ENCODE measurements at places on chromosomes 5 and 9. TPM values are rescaled to one million over a fixed set of nuclear protein-coding genes. Genes with fewer than 3 reads are reported as not detected.

The REXO4 gene
- 37.3 TPM for polyA plus RNA-seq

The DDX41 gene
- 158 TPM for polyA plus RNA-seq

- no peaks in the 10 kb centered on the region for H3K36me3 ChIP-seq
- H3K27ac ChIP-seq = no peak overlapping the region
- H3K4me3 ChIP-seq = no peak overlapping the region
- no peaks in the 10 kb centered on the region for H3K27me3 ChIP-seq
- H3K4me1 ChIP-seq = no peaks in the 10 kb centered on the region
These were observed 6.3 kb downstream of the NOXA1 start for GRCh38 chr9:137429546-137429890.

The FABP6 gene
- polyA plus RNA-seq = 1.3 TPM

DNA sequence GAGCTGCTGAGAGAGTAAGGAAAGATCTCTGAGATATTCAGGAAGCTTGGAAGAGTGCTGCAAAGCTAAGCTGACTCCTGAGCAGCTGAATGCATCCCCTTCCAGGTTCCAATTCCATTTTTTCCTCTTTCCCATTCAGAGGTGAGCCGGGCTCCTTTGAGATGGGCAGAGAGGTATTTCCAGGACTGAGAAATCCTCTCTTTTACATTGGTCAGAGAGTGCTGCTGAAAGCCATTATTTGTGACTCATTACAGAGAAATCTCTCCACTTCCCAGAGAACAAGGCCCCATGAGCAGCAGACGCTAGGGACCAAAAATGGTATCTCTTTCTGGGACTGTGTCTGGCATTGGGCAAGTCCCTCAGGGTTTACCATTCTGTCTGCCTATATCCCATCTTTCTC is 3.7 kb downstream of the MCTP1 start:
- H3K36me3 ChIP-seq = no peaks in the 10 kb centered on the region
- DNase-seq = no peak
- H3K27me3 ChIP-seq = peaks cover 43% of the 10 kb centered on the region
- no peak overlapping the region for H3K4me3 ChIP-seq
- peaks cover 6% of the 10 kb centered on the region for H3K4me1 ChIP-seq

Data from SK-N-SH (cell line).